NCI-H345 (cell line): ENCODE measurements at places on chromosomes 6 and 20.
A peak's percentile ranks its signal among the peaks of the same experiment; 100 is the strongest.

DNA sequence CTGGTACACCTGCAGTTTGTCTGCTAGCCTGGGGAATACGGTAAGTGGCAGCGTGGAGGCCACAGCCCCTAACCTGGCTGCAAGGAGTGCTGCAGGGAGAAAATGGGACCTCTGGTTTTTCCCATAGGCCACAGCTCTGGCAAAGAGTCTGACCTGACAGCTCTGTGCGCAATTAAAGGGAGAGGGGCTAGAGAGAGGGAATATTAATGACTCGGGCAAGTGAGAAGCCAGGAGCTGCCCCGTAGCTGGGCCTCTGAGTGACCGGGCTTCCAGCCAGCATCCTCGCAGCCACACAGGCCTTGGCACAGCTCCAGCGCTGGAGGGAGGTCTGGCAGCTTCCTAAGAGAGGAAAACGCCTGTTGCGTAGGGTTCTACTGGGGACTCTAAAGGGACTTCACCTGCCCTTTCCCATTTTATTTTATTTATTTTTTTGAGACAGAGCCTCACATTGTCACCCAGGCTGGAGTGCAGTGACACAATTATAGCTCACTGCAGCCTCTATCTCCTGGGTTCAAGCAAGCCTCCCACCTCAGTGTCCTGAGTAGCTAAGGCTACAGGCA, 18.2 kb upstream of the OCSTAMP start:
- DNase-seq = peak; percentile 97

DNA sequence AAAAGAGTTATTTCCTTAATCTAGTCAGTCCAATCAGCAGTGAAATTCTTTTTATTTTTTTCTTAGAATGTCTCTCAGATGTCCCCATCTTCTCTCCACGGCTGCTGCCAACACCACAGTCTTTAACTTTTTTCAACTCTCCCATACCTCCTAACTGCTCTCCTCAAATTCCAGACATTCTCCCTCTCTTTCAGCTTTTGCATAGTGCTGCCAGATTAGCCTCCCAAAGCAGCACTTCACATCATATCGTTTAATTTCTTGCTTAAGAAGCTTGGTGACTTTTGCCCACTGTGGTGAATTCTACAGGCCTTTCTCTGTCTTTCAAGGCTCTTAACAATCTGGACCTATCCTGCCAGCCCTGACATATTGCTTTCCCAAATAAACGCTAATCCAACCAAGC, 233.4 kb downstream of the UST start:
- DNase-seq = no peak

DNA sequence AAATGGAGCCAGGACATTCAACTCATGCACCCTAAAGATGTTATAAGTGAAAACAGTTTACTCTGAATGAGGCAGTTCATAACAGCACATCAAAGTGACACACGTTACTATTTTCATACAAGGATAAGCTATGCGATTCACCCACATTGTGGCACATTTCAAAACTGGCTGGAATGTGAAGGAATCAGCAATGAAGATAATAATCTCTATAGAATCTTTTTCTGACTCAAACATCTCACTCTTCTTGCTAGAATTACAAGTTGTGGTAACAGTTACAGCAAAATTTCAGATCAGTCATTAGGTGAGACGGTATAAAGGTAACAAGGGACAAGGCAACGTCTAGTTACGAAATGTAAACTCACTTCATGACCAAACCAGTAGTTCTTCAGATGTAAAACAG, 17.5 kb downstream of the TMEM244 start:
- DNase-seq = no peak

DNA sequence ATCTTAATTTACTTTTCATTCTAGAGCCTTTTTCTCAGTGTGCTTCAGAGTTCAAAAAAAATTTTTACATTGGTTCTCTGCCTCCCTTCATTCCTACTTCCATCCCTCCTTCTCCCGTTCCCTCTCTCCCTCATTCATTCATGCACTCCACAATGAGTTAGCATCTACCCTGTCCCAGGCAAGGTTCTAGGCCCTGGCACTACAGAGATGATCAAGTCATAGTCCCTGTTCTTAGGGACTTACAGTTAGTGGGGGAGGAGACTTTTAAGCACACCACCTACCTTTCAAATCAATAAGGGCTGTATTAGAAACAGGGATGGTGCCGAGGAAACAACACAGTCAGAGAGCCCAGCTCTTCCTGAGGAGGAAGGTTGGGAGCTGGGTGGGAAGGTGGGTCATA, 40.3 kb downstream of the MAP3K5 start:
- no peak for DNase-seq

DNA sequence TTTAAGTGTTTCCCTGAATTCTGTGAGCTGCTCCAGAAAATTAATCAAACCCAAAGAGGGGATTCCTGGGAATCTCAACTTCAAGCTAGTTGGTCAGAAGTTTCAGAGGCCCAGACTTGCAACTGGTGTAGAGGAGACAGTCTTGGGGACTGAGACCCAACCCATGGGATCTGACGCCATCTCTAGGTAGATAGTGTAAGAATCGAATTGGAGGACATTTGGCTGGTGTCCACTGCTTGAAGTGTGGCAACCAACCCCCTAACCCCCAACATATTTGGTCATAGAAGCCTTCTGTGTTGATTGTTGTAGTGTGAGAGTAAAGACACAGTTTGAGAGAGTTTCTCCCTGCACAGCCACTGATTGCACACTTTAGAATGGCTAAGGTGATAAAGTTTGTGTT, 103.5 kb upstream of the CARMIL1 start:
- DNase-seq = no peak

DNA sequence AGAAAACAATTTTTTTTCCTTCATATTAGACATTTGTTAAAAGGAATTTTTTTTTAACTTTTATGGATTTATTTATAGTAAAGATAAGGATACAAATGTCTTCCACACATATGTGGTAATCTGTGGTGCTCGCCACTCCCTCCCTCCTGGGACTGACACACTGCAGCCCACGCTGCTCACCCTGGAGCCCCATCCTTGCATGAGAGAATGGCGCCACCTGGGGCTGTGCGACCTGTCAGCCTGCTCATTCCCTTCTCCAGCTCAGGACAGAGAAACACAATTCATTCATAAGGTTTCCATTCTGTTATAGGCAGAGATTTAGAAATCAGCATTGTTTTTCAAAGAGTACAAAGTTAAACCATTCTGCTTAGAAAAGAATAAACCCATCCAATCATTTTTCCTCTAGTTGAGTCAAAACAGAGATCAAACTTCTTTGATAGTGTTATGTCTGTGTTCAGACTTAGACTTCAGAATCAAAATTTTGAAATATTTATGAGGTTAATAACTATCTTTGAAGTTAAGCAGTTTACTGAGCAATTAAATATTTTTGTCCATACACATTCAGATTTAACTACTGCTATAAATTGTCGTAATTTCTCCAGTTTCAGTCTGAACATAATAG, 42.8 kb upstream of the DYNLRB1 start:
- peak; percentile 25 for DNase-seq

DNA sequence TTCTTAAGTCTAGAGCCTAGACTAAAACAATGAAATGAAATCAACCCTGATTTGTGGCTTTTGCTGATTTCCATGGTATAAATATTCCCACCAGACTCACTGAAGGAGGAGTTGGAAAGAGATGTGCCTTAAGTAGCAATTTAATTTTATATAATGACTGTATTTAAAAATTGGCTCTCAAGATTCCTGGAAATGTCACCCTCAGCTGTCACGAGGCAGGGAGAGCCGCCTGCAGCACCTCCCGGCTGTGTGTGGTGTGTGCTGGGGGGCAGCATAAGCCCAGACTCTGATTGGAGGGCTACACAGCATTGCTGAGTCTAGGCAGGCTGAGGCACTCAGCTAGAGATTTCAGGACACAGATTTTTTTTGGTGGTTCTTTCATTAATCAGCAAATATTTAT, 40.6 kb upstream of the TMEM181 start:
- no peak for DNase-seq

- no peak for DNase-seq
These were observed 145.8 kb downstream of the MRPL14 start for GRCh38 chr6:43981363-43981990.

DNA sequence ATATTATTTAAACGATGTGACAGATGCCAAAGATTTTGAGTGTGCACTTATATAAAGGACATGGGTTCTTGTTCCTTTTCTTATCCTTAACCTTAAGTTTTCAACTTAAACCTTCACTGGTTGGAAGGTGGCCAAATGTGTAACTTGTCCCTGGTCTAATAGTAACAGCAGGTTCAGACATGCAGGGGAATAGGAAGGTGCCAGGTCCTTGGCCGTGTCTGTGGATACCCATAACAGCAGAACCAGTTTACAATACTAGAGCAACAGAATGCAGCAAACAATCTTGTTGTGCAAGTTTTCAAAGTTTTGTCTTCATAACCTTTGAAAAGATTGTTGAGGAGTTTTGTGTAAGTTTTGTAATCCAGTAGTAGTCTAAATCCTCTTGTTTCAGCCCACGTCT, 4.4 kb downstream of the MYB start:
- no peak for DNase-seq

GRCh38 chr6:75024828-75025227, 181.0 kb downstream of the COL12A1 start:
- no peak for DNase-seq

DNA sequence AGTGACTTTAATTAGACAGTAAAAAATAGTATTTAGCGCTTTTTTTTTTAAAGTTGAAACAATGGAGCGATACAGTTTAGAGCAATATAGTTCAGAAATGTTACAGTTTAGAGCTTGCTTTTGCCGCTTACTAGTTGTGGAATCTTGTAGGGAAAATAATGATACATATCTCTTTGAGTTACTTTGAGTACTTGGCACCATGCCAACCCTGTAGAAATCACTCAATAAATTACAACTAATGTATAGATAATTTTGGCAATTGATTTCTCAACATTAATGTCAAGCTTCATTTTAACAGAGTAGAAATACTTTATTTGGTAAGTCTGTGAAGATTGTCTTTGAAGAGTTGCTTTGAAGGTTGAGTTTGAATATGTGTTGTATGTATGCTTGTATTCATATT, 27.4 kb downstream of the CDC40 start:
- DNase-seq = no peak

GRCh38 chr6:13479971-13480434, 7.4 kb downstream of the GFOD1 start:
- no peak for DNase-seq

DNA sequence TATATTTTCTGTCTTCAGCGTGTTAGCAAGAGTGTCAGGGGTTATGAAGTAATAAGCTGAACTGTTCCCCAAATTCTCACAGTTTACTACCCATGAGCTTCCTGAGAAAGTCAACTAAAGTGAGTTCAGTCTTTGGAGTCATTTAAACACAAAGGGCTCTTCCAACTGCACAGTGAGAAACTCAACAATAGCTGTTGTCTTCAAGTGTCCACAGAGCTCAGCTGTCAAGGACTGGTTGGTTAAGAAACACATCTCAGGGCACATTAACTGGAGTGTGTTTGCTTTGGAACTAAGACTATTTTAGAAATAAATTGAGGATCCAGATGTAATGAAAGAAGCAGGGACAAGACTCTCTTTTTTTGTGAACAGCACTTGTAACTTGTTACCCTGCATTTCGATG, 241.4 kb upstream of the SOX4 start:
- DNase-seq = peak; percentile 16

- DNase-seq = peak; percentile 24
These were observed 36.2 kb upstream of the CCDC167 start for GRCh38 chr6:37535759-37536490.

GRCh38 chr6:54286141-54286540, 22.1 kb upstream of the TINAG start:
- no peak for DNase-seq
